ENCODE measurements at places on chromosomes 1 and 21.
A peak's percentile ranks its signal among the peaks of the same experiment; 100 is the strongest.

GRCh38 chr1:64675718-64676345 is 69.0 kb upstream of the RAVER2 start:
- DNase-seq: no peak

GRCh38 chr1:86191958-86192357 is 35.4 kb upstream of the COL24A1 start:
- DNase-seq: no peak

GRCh38 chr1:207134581-207134980 is 30.5 kb downstream of the C4BPA start:
- no peak for DNase-seq

- DNase-seq: no peak
Observed at GRCh38 chr1:9311029-9311428, 18.3 kb downstream of the SPSB1 start.

GRCh38 chr1:109595531-109595930 is 23.9 kb downstream of the GNAT2 start:
- DNase-seq: no peak

DNA sequence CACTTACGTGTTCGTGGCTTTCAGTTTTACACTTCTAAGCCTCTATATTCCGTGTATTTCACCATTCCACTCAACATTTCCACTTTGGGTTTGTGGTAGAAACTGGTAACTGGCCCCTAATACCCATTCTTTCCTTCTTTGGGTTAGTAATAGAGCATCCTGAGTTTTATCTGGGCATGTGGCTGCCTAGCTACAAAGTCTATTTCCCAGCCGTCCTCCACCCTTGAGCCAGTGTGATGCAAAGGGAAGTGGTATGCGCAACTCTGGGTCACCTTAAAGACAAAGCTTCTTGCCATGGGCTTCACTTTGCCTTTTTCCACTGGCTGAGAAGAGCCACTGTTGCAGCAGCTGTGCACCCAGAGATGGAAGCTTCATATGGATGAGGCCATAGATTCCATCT is 73.9 kb downstream of the LAMC2 start:
- no peak for DNase-seq

DNA sequence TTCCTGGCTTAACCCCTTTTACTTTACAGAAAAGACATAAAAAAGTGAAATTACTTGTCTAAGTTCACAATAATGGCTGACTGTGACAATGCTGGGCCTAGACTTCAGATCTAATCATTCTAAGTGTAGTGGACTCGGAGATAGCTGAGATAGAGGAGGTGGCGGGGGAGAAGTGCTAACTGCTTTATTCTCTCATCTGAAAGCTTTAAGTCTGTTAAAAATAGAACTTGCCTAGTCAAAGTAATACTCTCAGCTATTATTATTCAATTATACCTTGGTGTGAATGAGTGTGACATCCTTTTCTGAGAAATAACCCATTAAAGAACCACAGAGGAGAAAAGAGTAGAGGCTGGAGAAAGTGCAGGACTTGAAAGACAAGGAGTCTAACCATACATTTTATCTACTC is 96.1 kb upstream of the OLIG2 start:
- DNase-seq: no peak

DNA sequence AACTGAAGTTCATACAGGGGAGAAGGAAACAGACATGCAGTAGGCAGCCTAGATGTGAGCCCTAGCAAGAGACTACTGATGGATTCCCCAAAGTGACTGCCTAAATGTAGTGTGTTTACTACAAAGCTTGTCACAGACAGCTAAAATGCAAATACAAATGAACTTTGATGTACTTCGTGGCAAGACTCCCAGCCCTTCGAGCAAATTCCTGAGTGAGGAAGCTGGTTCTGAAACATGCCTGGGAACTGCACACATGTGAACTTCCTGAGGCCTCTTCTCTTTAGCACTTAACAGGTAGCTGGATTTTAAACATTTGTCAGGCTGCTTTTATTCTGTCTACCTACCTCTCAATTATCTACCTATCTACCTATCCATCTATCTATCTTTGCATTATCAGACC is 6.7 kb upstream of the IRF2BP2 start:
- no peak for DNase-seq

GRCh38 chr1:60503266-60503925 is 429.8 kb upstream of the C1orf87 start:
- DNase-seq: no peak

DNA sequence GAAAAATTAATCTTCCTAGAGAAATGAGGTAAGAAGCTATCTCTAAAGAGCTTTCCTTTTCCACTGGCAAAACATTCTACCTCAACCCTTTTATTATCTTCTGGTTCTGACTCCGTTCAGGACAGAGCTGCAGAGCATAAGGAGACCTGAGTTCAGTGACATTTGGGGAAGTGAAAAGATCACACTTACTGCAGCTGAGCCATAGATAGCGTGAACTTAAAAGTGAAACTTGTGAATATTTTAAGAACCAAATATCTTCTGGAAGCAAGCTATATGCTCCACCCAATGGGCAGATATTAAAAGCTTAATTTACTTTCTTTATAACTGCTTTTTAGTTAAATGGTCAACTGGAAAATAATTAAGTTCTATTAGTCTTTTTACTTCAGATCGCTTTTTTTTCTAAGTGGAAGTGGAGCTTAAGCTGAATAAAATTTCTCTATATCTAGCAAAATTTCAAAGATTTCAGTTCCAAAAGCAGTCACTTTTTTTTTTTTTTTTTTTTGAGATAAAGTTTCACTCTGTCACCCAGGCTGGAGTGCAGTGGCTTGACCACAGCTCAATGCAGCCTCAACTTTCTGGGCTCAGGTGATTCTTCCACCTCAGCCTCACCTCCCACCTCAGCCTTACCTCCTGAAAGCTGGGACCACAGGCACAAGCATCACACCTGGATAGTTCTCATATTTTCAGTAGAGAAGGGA is 11.9 kb downstream of the PTPN22 start:
- no peak for DNase-seq

DNA sequence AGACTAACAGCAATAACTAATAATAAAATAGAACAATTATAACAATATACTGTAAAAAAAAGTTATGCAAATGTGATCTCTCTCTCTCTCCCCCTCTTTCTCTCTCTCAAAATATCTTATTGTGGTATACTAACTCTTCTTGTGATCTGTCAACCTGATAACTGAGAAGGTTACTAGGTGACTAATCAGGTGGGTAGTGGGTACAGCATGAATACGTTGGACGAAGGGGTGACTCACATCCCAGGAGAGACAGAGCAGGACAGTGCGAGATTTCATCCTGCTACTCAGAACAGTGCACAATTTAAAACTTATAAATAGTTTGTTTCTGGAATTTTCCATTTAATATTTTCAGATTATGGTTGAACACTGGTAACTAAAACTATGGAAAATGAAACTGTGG is 257.5 kb downstream of the LRRC40 start:
- DNase-seq: no peak

DNA sequence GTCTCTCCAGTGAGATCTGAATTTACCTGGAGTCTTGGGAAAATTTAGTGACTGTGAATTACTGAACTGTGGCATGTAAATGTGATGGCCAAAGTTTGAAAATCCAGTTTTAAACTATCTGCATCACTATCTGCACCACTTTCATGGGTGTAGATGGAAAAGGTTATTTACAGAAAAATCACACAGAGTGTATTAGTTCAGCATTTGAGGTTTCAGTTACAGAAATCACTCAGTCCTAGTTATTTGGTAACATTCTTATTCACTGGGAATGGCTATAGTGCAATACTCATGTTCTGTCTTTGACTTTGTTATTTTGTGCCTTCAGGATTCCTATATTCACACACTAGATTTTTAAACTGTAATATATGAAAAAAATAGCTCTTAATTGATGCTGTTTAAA is 60.6 kb upstream of the IFI44L start:
- no peak for DNase-seq

GRCh38 chr1:205700865-205701401 is 20.6 kb upstream of the SLC45A3 start:
- DNase-seq: no peak

DNA sequence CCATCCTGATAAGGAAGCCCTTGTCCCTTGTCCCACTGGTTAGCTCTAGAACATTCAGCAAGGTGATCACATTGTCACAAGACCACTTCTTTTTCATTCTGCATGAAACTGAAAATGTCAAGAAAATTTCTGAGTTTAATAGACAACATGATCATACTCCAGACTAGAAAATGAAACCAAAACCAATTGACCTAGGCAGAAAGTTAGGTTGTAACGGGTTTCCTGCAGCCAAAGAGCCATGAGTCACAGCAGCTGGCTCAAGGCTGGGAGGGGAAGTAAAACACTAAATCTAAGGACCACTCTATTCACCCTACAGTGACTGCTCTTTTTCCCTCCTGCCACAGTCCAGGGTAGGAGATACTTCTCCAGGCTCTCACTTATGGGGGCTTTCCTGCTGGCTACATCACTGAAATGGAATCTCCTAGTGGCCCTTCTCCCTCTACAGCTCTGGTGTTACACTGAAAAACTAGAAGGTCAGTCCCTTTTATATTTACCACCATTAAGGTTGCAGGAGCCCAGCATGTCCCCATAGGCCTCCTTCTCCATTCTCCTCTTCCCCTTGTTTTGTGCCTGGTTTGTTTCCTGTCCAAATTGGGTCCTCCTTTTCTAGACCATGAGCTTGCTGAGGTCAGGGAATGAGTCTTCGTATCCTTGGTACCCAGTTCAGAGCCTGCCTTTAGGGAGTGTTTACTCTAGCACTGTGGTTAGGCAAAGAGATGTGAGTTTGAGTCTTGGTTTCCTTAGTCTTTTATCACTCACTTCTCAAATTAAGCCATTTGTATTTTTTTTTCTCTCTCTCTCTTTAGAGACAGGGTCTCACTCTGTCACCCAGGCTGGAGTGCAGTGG is 236.5 kb upstream of the JUN start:
- no peak for DNase-seq

- peak; percentile 75 for DNase-seq
Observed at GRCh38 chr1:152188673-152189591, 29.9 kb upstream of the RPTN start.

- DNase-seq: no peak
Observed at GRCh38 chr1:19066248-19066873, 109.9 kb upstream of the IFFO2 start.

DNA sequence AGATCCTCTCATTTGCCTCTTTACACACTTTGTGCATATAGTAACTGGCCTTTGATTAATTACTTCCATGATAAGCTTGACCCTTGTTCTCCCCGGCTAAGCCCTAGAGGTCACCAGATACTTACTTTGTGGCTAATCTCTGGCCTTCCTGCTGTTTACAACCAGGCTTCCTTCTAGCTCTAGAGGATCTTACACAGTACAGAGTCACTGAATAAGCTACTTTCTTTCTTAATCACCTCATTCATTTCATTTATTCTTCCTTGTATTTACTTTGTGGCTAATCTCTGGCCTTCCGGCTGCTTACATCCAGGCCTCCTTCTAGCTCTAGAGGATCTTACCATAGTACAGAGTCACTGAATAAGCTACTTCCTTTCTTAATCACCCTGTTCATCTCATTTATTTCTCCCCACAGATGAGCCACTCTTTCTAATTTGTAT is 144.3 kb upstream of the C1orf21 start:
- no peak for DNase-seq

DNA sequence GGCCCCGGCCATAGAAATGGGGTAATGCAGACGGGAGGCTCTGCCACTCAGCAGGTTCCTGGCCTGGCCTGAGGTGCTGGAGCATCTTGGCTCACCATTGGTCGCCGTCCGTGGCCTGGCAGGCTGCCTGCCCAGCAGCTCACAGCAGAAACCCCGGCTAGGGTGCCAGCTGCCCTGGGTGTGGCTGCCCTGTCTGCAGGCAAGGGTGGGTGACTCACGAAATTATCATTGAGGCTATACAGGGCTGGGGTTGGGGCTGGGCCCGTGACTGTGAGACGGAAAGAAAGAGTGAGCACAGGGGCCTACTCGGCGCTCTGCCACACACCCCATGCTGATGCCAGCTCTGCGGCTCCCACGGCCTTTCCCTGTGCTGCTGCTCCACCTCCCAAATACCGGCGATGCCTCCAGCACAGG is 8.0 kb upstream of the PKP1 start:
- DNase-seq: no peak

DNA sequence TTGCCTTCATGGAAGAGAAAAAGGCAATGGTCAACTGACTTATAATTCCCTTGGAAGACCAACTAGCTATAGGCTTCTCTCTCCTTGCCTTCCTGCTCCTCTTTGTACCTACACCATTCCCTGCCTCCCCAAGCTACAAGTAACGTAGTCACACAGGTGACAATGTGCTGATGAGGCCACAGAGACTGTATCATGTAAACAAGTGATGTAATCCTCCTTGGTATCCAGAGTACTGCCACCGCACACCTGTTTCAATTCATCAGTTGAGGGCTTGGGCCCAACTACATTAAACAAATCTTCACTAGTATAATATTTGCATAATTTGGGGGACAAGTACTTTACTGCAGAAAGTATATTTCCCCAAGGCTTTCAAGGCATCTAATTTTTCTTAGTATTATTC is 76.4 kb upstream of the SCYL3 start:
- no peak for DNase-seq

Measured in activated CD4-positive, alpha-beta T cell treated with anti-CD3 and anti-CD28 coated beads for 24 hours (primary cell).